ENCODE measurements at places on chromosomes 3 and 15. TPM values are rescaled to one million over a fixed set of nuclear protein-coding genes. Genes with fewer than 3 reads are reported as not detected.

GRCh38 chr3:49493901-49494300 lies 23.8 kb downstream of the DAG1 start:
- no peak for DNase-seq

- DNase-seq = peak; percentile 80
These were observed 169.1 kb upstream of the CCDC54 start for GRCh38 chr3:107208100-107208499.

GRCh38 chr3:42698911-42699230 lies 3.7 kb downstream of the HHATL start:
- no peak for DNase-seq

Gene IFT122
- total RNA-seq = 5.9 TPM

DNA sequence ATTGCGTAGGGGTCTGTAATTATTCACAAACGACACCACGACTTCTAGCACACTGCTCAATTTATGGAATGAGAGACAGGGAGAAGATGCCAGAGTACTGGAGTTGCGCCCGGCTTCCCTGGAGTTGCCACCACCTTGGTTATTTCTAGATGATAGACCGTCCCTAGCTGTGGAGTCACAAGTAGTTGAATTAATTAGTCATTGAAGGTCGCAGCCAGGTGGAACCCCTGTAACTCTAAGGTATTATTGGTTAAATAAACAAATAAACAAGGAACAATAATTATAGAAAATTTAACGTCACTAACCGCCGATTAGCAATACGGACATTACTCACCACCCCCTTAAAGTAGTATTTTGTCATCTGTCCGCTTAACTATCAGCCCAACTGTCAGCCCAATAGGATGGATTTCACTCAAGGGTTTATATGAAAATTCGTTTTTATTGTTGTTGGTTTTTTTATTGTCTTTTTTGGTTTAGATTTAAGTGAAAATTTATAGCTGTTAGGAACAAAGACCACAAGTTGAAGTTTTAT lies 911 bp upstream of the AZI2 start:
- no peak for DNase-seq

DNA sequence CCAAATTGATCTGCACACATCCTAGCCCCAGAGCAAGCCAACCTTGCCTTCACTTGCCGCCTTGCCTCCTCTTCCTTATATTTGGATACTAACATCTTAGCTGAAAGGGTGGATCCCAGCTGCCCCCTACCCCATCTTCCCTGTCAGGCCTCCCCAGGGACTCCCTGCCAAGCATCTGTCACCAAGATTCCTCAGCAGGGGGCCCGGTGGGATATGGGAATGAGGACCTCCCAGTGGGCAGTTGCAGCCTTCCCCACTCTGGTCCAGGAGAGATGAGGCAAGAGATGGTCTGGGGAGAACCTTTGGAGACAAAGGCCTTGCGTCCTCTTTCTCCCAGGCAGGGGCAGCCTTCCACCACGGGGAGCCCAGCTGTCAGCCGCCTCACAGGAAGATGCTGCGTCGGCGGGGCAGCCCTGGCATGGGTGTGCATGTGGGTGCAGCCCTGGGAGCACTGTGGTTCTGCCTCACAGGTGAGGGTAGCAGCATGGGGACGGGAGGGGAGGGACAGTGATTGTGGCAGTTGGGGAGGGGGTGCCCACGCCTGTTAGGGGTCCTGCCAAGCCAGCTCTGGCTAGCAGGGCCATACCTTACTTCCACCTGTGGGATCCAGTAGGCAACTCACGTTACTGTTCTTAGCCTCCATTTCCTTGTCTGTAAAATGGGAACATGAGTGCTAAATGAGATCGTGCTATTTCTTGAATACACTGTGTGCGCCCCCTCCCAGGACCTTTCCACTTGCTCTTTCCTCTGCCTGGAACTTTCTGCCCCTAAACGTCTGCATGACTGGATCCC lies 15.3 kb downstream of the CD276 start:
- no peak for DNase-seq

DNA sequence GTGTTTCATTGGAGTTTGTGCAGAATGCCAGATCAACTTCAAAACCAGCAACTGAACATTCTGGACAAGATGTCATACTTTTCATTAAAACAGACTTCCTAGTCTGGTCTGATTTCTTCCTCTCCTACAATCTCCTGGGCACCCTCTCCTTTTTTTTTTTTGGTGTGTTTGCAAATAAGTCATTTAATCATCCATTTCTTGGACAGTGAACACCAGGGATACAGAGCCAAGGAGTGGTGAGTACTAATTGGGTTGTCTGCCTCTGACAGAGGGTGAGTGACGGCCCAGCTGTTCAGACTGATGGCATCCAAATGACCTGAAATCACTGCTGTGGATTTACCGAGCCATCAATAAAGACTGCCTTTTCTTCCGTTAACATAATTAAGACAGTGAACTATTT lies 158.0 kb downstream of the STT3B start:
- DNase-seq = no peak

Gene GABRA5
- total RNA-seq = not detected

DNA sequence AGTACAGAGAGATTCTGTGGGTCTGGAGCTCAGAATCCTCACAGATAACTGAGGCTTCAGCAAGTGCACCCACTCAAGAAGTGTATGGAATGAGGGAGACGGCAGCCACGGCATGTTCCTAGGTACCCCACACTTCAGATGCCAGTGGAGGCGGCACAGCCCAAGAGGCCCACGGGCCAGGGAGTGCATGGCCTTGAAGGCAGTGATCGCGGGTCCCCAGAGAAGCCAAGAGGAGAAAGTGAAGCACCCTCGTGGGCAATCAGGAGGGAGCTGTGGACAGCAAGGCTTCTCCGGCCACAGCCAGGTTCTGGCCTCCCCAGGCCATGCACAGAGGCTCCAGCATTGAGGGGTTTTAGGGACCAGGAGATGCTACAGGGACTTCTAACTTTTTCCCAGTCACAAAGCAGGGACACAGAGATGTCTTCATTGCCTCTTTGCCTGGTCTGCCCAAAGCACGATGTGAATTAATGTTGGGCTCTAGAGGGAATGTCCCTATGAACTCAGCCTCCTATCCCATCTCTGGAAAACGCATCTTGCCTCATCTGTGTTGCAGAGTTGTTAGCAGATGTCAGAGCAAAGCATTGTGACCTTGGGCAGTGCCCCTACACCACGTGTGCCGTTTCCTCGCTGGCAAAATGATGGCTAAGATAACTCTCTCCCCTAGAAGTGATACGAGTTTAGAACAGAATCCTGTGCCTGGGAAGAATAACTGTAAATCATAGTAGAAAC lies 2.6 kb upstream of the MAP6D1 start:
- DNase-seq = no peak

Gene BCL2A1
- total RNA-seq = 0.38 TPM

- no peak for DNase-seq
These were observed 5.9 kb downstream of the ZDHHC23 start for GRCh38 chr3:113953677-113954076.

GRCh38 chr3:39548282-39548681 lies 80.8 kb downstream of the MOBP start:
- DNase-seq = peak; percentile 96

Gene HEG1
- total RNA-seq = 2.0 TPM

DNA sequence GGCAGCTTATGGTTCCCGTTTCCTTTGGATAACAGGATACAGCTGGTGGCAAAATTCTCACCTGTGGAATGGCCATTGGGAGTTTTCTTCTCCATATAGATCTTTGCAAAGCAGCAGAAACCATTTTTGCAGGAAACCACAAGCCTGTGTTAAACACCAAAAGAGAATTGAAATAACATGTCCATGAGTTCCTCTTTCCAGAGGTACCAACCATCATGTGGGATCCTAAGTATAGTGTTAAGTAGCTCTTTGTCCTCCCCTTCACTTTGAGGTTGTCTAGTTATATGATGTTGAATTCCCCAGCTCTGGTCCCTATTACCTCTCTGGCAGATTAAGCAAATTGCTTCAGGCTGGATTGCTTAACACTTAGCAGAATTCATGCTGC lies 94.9 kb downstream of the AKAP13 start:
- no peak for DNase-seq

DNA sequence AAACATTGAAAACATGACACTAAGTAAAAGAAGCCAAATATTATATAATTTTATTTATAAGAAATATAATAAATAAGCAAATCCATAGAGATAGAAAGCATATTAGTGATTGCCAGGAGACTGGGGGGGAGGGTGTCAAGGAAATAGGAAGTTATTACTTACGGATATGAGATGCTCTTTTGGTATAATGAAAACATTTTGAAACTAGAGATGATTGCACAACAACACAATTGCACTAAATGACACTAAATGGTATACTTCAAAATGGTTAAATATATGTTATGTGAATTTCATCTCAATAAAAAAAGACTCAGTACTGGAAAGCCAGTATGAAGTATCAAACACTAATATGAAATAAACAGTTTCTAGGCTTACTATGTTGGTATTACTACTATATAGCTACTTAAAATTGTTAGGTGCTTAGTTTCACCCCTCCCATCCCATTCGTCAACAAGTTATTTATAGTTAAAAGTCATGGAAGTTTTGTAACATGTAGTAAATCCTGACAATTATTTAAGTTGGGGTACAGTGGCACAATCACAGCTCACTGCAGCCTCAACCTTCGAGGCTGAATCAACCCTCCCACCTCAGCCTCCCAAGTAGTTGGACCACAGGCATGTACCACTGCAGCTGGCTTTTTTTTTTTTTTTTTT lies 43.7 kb downstream of the STAG1 start:
- no peak for DNase-seq

DNA sequence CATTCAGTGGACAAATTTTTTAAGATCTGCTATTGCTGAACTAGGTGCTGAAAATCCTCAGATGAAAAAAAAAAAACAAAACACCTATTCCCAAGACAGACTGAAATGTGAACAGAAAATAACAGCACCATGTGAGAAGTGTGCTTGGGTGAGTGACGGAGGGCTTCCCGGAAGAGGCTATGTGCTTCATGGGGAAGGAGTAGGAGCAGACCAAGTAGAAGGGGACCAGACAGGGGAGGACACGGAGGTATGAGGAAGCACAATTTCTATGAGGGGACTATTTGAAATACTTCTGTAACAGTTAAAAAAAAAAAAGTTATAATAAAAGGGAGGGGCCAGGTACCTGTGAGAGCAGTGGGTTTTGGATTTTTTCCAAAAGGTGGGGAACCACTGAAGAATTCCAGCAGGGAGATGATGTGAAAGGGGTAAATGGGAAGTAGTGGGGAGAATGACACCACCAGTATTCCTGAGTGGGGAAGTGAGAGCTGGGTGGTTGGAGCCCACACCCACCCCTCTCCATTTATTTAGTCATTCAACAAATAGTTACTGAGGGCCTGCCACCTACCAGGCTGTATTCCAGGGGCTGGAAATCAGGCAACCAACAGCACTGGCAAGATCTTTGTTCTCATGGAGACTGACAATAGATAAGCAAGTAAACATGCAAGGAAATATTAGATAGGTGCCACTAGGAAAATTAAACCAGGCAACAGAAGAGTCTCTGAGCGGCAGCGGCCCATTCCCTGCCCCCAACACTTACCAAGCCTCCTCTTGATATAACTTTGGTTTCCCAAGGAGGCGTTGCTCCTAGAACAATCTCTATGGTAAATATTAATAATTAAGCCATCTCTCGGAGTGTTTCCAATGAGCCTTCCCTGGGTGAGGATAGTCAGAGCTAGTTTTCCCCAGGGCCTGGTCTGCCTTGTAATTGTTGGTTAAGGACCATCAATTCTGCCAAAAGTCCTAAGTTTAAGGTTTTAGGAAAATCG lies 3.8 kb upstream of the USP3 start:
- DNase-seq = no peak

Gene ZSCAN2
- 7.4 TPM for total RNA-seq

- DNase-seq = peak; percentile 69
These were observed 4.7 kb downstream of the INAFM2 start for GRCh38 chr15:40328176-40328575.

DNA sequence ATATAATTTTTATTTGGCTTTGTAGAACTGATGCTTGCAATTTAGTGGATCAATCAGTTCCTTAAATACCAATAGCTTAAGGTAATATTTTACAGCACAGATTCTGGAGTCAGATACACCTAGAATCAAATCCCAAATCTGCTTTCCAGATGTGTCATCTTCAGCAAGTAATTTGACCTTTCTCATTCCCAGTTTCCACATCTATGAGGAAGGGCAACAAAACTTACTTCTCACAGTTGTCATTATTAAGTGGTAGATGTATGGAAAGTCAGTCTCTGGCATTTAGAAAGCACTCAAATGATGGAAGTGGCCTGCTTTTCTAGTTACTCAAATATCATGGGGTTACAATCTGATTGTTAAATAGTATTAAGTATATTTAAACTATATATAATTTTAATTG lies 767.0 kb downstream of the CADM2 start:
- DNase-seq = no peak

- DNase-seq = no peak
These were observed 116.1 kb upstream of the TLE3 start for GRCh38 chr15:70213794-70214193.

DNA sequence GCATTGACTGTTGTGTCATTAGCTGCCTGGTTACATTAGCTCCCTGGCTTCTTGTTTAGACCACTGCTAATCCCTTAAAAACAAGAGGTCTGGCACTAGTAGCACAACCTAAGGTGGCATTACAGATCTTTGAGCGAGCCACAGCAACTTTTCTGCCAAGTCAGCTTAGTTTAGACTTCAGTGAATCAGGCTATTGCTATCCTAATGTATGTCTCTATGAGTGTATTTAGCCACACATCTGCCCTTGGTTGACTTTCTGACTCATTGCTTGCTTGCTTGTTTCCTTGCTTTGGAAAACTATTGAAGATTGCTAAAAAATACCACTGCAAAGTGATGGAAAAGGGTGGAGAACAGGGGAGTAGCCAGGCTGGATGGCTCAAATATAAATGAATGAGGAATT lies 50.2 kb downstream of the CHP1 start:
- DNase-seq = peak; percentile 86

- DNase-seq = peak; percentile 58
These were observed 17.8 kb upstream of the RHCG start for GRCh38 chr15:89514186-89514585.

DNA sequence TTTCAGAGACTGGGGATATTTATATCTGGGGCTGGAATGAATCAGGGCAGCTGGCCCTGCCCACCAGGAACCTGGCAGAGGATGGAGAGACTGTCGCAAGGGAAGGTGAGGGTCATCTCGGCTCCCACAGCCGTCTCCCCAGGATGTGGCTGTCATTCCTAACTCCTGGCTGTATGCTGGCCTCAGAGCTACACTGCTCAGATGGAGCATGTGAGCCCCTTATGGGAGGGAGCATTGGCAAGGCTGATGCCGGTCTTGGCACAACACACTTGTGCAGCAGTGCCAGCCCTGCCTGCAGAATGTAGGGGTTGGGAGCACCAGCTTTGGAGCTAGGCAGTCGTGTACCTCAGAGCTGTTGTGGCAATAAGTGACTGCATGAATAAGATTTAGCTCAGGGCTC lies 5.2 kb downstream of the RCCD1 start:
- no peak for DNase-seq

- no peak for DNase-seq
These were observed 267.8 kb downstream of the RAP2B start for GRCh38 chr3:153429821-153430220.

DNA sequence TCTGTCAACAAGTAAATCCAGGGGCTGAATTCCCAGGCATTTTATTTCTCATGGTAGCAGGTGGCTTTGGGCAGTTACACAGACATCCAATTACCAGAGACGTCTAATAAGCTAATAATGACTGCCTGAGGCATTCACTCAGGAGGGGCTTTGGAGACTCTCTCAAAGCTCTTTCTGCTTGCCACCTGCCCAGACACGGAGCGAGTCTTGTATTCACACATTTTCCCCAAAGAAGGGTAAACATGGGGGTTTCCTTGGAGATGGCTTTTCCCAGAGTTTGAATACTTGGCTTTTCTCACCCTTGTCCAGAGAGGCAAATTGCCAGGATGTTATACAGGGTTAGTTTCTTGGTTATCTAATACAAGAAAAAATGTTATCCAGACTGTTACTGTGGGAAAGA lies 132.6 kb downstream of the DIPK2A start:
- no peak for DNase-seq

- no peak for DNase-seq
These were observed 125.1 kb upstream of the STT3B start for GRCh38 chr3:31407665-31408064.
